Right hindlimb (tissue), 1 donor: ENCODE measurements at places on chromosomes 4 and X.

DNA sequence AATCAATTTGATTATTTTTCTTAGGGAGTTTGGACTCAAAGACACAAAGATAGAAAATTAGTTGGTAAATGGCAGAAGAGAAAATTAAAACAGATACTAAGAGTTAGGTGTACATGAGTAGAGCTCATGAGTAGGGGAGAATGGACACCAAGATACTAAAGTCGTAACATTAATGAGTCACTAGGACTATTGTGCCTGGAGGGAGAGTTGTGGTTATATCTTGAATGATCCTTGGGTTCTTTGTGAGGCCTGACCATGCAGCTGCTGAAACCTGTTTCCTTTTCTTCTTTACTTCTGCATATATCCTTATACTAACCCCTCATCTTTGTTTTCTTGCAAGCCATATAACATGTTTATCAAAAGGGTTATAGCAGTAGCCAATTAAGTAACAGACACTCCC is 532.8 kb downstream of the RPA4 start:
- DNase-seq, result no peak

DNA sequence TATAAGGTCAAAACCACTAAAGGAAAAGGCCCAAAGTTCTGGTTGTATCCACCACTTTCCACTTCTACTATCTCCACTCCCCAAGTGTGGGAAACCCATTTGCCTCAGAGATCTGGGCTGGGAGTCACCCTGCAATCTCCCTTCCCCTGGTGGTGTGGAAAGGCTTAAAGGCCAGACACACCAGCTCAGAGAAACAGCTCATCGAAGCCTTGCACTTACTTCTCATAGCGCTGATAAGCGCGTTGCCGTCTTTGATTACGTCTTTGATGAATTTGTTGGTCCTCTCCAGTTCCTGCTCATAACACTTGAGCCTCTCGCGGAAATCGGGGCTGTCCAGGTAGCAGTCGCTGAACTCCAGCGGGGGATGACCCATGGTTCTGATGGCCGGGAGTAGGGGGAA is 647 bp downstream of the OPHN1 start:
- no peak for DNase-seq

GRCh38 chr4:25123236-25123635 is 37.0 kb downstream of the SEPSECS start:
- DNase-seq, result no peak

GRCh38 chr4:171441300-171441941 is 371.8 kb upstream of the GALNTL6 start:
- no peak for DNase-seq
